ENCODE measurements at places on chromosomes 2 and 18. TPM values are rescaled to one million over a fixed set of nuclear protein-coding genes. Genes with fewer than 3 reads are reported as not detected.

Gene KATNAL2
- 4.4 TPM for total RNA-seq

Gene MERTK
- total RNA-seq = 17.6 TPM

Gene HAAO
- 10.6 TPM for total RNA-seq

Gene SLC16A14
- total RNA-seq = 13.7 TPM

Gene CYP1B1
- total RNA-seq = 16.7 TPM

Gene SLC9A4
- total RNA-seq = 2.9 TPM

Gene CHRNA1
- total RNA-seq = 6.3 TPM

Gene MYOM1
- 41.9 TPM for total RNA-seq

Gene GPR155
- total RNA-seq = 17.3 TPM

Gene LIPG
- 5.0 TPM for total RNA-seq

Gene CREB1
- total RNA-seq = 91.5 TPM

Gene SKOR2
- total RNA-seq = not detected

Gene SF3B1
- 622 TPM for total RNA-seq

Gene ZNF521
- 58.3 TPM for total RNA-seq

Gene NOSTRIN
- 30.9 TPM for total RNA-seq

Gene CRYBA2
- total RNA-seq = not detected

Gene C2orf72
- 3.7 TPM for total RNA-seq

Gene C1D
- total RNA-seq = 42.6 TPM

Gene HOXD13
- 14.9 TPM for total RNA-seq

Gene IGFBP5
- total RNA-seq = 159 TPM

Gene MOGAT1
- not detected for total RNA-seq

Gene AGPS
- 69.7 TPM for total RNA-seq

Gene RAB27B
- 19.8 TPM for total RNA-seq

Gene ACOXL
- total RNA-seq = 6.2 TPM
